Tongue (tissue), 3 donors: ENCODE measurements at places on chromosomes 2 and 18. TPM values are rescaled to one million over a fixed set of nuclear protein-coding genes. Genes with fewer than 3 reads are reported as not detected.

OTX1 gene
- 0.62 TPM for total RNA-seq

PXDN gene
- 189 TPM for total RNA-seq

FEV gene
- not detected for total RNA-seq

KCNS3 gene
- 46.3 TPM for total RNA-seq

RAB27B gene
- 3.7 TPM for total RNA-seq

KLHL30 gene
- total RNA-seq, result 58.4 TPM

TRABD2A gene
- not detected for total RNA-seq

SP5 gene
- 4.5 TPM for total RNA-seq

MYOM1 gene
- 662 TPM for total RNA-seq

CD28 gene
- 2.4 TPM for total RNA-seq

TTN gene
- 5,137 TPM for total RNA-seq

FOXD4L1 gene
- not detected for total RNA-seq

TNFAIP6 gene
- total RNA-seq, result 10.8 TPM

CABLES1 gene
- 2.8 TPM for total RNA-seq

GKN2 gene
- not detected for total RNA-seq

DYNAP gene
- total RNA-seq, result not detected

FASTKD2 gene
- 51.6 TPM for total RNA-seq

GPR155 gene
- 13.3 TPM for total RNA-seq

LCT gene
- not detected for total RNA-seq

ONECUT2 gene
- total RNA-seq, result under 0.01 TPM

NGEF gene
- total RNA-seq, result 2.7 TPM
